ENCODE measurements at places on chromosomes 3 and 15.

DNA sequence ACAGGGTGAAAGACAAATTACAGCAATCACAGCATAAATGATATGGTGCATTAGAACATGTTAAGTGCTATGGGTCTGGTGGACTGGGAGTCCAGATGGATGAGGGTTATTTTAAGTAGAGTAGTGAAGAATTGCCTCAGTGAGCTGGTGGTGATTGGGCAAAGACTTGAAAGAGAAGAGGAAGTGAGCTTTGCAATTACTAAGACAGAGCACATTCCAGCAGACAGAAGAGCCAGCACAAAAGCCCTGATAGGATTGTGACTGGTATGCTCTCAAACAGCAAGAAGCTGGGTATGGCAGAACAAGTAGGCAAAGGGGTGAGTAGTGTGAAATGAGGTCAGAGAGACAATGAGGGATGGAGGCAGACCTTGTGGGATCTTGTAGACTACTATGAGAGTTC lies 2.1 kb upstream of the ACKR4 start:
- no peak for DNase-seq

GRCh38 chr3:5476403-5476802 lies 288.9 kb downstream of the EDEM1 start:
- DNase-seq: no peak

DNA sequence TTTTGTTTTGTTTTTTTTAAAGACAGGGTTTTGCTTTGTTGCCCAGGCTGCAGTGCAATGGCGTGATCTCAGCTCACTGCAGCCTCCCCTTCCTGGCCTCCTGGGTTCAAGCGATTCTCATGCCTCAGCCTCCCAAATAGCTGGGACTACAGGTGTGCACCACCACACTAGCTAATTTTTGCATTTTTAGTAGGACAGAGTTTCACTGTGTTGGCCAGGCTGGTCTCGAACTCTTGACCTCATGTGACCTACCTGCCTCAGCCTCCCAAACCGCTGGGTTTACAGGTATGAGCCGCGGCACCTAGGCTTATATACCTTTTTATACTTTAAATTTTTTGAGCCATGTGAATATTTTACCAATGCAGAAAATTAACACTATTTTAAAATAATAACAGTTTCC lies 56.9 kb upstream of the HERC1 start:
- DNase-seq: no peak

DNA sequence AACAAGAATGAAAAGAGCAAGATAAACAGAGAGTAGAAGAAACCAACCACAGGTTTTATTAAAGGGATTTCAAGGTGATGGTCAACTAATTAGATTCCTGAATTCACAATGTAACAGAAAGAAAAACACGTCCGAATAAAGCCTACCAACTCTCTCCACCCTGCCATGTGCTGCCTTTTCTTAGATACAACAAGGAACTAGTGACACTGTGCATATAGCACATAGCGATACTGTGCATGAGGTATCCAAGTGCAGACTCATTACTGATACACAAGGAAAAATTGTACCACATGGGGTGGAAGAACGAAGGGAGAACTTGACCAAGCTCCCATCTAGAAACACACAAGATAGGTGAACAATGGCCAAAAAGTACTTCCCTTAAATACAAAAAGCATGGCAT lies 154.6 kb downstream of the MAGI1 start:
- no peak for DNase-seq

GRCh38 chr3:197339841-197340520 lies 41.6 kb upstream of the DLG1 start:
- DNase-seq: no peak

Data from NCI-H1694 (cell line).